T-helper 2 cell treated with Interferon-gamma antibody and Interleukin-4, amounts not matched to agents 5 μg/mL and 100 μg/mL, for 36 hours (primary cell): ENCODE measurements at places on chromosomes 12 and 14.

DNA sequence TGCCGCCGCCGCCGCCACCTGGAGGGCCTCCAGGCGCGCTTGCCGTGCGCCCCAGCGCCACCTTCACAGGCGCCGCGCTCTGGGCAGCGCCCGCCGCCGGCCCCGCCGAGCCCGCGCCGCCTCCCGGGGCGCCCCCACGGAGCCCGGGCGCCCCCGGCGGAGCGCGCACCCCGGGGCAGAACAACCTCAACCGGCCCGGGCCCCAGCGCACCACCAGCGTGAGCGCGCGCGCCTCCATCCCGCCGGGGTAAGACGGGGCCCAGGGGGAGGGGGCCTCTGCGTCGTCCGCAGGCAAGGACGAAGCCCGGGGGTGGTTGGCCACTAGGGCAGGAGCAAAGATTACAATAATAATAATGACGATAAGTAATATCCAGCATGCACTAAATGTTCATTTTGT, 21.3 kb downstream of the DTX1 start:
- H3K4me3 ChIP-seq, result no peak overlapping the region
- no peaks in the 10 kb centered on the region for H3K27me3 ChIP-seq
- no peak for DNase-seq

DNA sequence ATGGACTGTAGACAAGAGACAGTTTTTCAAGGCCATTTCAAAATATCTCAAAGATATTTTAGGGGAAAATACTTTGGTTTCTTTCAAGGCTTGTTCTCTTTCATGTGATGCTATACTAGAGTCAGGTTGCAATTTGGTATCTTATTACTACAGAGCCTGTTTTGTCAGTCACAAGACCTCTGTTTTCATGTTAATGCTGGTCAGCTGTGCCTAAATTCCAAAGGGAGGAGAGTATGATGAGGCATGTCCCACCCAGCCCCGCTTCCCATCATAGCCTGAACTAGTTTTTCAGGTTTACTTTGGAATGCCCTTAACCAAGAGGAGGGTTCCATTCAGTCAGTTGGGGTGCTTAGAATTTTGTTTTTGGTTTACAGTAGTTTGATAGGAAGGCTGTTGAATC, 52.6 kb downstream of the GPHB5 start:
- H3K27me3 ChIP-seq, result no peaks in the 10 kb centered on the region
- H3K36me3 ChIP-seq, result no peaks in the 10 kb centered on the region
- H3K27ac ChIP-seq, result no peak overlapping the region
- no peaks in the 10 kb centered on the region for H3K4me1 ChIP-seq

- H3K36me3 ChIP-seq, result no peaks in the 10 kb centered on the region
- no peaks in the 10 kb centered on the region for H3K4me1 ChIP-seq
- H3K27me3 ChIP-seq, result no peaks in the 10 kb centered on the region
- no peak overlapping the region for H3K27ac ChIP-seq
- DNase-seq, result no peak
These were observed 234.9 kb downstream of the FLRT2 start for GRCh38 chr14:85764822-85765221.

- no peaks in the 10 kb centered on the region for H3K36me3 ChIP-seq
- H3K4me3 ChIP-seq, result no peak overlapping the region
- no peaks in the 10 kb centered on the region for H3K27me3 ChIP-seq
- no peak overlapping the region for H3K27ac ChIP-seq
- H3K4me1 ChIP-seq, result peaks cover 2% of the 10 kb centered on the region
These were observed 9.7 kb upstream of the ERC1 start for GRCh38 chr12:981176-981828.

- no peak overlapping the region for H3K27ac ChIP-seq
- DNase-seq, result no peak
- no peaks in the 10 kb centered on the region for H3K36me3 ChIP-seq
- peaks cover 3% of the 10 kb centered on the region for H3K27me3 ChIP-seq
These were observed 159.5 kb downstream of the BRMS1L start for GRCh38 chr14:35985474-35986218.
